NCI-H345 (cell line): ENCODE measurements at places on chromosomes 2 and 18.
A peak's percentile ranks its signal among the peaks of the same experiment; 100 is the strongest.

GRCh38 chr18:58805467-58806187 is 59.0 kb upstream of the ZNF532 start:
- DNase-seq = peak; percentile 86

DNA sequence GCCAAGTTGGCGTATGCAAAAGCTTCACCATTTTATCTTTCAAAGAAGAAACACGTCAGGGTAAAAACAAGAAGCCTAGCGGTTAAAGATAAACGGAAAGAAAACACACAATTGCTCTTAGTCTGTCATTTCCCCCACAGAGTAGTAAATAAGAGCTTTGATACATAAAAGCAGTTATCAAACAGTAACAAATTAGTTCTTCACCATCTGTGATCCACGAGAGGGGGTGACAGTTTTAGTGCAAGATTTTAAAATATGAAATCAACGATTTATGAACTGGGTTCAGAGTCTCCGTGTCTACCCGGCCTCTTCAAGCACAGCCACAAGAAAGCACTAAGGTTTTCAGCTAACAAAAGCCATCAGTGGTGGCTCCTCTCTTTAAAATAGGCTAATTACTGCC is 703.9 kb upstream of the ID2 start:
- no peak for DNase-seq

GRCh38 chr2:39671604-39672003 is 5.9 kb downstream of the TMEM178A start:
- DNase-seq = no peak

- DNase-seq = peak; percentile 68
These were observed at the start of gene OSR1 for GRCh38 chr2:19358242-19359020. OSR1 (minus strand) TSS chr2:19358623; CDS start chr2:19353805, 4,818 bp downstream.

GRCh38 chr2:42101206-42102023 is 53.6 kb downstream of the PKDCC start:
- no peak for DNase-seq

DNA sequence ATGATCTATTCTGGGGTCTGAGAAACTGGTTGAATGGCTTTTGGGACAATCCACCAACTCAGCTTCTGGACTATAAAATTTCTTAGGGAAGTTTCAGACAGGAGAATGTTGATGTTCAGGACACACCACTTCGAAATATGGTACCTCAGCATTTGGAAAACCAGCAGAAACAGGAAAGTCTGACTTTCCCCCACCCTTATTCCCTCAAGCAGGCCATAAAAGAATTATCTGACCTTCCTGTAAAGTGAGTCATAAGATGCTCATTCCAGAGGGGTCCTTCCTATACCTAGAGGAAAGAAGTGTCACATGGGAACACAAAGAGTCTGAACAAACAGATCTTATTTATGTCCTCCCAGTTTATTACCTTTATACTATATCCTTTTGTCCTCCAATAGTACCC is 415.0 kb downstream of the CPS1 start:
- DNase-seq = no peak

GRCh38 chr2:166091439-166091838 is 36.4 kb downstream of the SCN1A start:
- no peak for DNase-seq
